ENCODE measurements at places on chromosomes 5 and 9.
A peak's percentile ranks its signal among the peaks of the same experiment; 100 is the strongest.

- no peak for DNase-seq
Observed at GRCh38 chr9:98334796-98335195, 79.3 kb upstream of the TBC1D2 start.

DNA sequence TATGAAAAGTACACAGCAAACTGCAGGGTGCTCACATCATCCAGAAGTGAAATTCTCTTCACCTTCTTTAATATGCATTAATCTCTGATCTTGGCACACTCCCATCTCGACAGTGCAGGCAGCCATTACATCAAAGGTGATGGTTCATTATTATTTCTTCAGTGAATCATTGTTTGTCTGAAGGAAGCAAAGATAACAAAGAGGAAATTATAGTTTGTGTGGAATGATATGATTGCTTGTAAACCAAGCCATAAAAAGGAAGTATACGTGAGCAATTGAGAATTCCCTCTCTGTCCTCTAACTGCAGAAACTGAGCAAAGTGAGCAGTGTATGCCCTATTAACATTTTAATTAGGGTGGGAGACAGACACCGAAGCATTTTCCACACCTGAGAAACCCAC lies 171.6 kb upstream of the PPP1R2B start:
- DNase-seq: no peak

DNA sequence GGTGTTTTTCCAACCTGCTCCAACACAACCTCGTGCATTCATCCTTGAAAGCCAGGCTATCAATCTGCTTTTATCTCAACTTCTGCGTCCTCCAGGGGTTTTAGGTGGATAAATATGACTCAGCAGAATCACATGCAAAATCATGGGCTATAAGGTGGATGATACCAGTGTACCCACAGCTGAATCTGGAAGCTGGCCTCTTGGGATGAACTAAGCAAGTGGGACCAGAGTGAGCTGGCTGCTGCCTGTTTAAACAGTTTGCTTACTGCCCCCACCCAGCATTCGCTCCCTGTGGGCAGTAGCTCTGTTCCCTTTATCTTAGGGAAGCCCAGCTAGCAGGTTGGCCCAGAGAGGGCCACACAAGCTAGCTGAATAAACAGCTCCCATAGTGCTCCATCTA lies 194.0 kb downstream of the CRB2 start:
- no peak for DNase-seq

GRCh38 chr5:32092938-32093812 lies 80.9 kb downstream of the GOLPH3 start:
- peak; percentile 56 for DNase-seq

DNA sequence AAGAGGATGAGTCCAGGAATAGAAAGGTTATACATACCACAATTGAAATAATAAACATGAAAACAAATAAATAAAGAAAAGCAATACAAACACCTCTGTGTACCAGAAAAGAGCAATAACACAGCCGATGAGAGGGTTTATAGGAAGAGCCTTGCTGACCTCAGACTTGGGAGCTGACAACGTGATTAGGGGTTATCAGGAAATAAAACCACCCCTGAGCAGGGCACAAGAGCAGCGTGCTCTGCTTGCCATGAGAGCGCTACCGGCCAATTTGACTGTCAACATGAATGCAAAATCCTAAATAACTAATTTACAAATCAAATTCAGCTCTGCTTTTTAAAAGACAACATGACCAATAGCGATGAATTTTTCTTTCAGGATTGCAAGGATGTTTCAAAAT lies 2.6 kb upstream of the FREM1 start:
- no peak for DNase-seq

- DNase-seq: no peak
Observed at GRCh38 chr9:123348317-123348992, 7.5 kb upstream of the CRB2 start.

- DNase-seq: no peak
Observed at GRCh38 chr5:134539732-134540131, 14.3 kb downstream of the JADE2 start.

DNA sequence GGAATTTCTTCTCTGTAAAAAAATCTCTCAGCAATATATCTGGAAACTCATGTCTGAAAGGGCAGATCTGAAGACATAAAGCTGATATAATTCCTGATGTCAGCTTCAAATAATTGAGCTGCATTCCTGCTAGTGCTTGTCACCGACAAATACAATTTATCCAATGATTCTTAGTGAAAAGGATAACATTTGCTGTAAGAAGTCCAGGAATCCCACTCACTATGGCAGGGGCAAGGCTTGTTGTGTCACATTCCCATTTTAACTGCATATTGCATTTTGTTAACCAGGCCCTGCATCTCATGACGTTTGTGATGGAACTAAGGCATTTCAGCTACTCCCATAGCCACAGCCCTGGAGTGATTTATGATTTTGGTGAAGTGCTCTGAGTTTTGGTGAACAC lies 160.1 kb upstream of the DAB2 start:
- no peak for DNase-seq

- DNase-seq: no peak
Observed at GRCh38 chr9:37953775-37954437, 50.0 kb upstream of the SLC25A51 start.

GRCh38 chr5:88666761-88667495 lies 216.1 kb downstream of the MEF2C start:
- no peak for DNase-seq

DNA sequence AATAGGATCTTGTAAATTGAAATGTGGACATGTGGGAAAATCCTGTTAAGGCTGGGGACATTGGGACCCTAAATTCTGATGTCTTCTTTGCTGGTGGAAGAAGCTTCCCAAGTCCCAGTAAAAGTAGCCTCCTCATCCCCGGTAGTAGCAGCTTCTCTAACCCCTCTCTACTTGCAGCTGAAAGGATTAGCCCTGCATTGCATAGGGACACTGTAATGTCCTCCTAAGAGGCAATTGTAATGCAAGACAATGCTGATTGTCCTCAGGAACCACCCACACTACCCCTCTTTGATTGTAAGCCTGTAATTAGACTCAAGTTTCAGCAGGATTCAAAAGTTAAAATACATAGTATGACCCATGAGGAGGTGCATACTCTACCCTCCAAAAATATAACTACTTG lies 1938.4 kb upstream of the C9orf72 start:
- DNase-seq: no peak

DNA sequence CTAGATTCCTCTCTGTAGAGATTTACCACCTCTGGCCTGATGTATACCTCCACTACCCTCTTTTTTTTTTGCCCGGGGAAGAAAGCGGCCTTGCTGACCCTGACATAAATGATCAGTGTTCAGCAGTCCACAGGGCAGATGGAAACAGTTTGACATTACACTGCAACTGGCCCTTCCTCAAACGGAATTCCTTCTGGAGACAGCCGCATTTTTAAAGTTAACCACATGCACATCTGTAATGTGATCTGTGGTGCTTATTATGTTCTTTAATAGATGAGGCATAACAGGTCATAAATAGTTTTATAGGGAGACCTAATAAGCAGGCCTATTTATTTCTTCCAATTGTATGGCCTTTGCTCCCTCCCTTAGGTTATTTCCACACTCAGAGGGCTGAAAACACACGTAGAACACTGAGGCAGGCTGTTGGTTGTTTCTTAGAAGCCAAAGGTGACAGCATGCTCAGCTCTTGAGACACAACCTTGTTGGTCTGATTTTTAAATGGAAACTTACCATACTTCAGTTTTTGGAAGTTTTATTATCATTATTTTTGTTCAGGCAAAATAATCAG lies 84.0 kb upstream of the APC start:
- no peak for DNase-seq

DNA sequence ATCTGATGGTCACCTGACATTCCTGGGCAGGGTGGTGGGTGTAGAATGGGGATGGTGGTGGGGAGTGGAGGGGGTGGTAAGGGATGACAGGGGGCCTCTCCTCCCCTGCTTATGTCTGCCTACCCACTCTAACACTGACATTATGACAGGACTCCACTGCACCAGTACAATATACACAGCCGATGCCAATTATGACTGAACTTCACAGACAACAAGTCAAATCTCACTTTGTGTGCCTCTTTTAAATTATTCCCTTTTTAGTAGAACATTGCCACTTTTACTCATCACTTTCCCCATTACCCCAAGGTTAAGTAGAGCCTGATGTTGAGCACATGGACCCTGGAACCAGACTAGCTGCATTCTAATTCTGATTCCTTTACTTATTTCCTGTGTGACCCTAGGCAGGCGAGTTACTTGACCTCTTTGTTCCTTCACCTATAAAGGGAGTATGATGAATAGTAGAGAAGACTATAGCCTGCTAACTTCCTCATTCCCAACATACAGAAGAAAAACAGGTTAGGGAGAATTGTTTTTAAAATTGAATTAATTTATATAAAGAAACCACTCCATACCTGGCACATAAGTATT lies 464.7 kb downstream of the DMRT2 start:
- no peak for DNase-seq

DNA sequence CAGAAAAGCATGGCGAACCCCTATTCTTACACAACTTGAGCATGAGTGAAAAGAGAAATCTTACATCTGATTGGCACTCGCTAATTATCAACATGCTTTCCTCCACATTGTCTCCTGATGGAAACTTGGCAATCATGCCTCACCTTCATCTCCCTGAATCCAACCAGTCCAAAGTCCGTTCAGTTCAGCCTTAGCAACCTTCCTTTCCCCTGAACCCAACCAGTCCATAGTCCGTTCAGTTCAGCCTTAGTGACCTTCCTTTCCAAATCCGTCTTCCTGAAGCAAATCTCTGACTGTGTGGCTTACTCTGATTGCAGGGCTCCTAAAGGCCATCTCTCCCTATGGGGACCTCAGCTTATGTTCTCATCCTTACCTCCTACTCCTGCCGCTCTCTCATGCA lies 538.3 kb upstream of the CLINT1 start:
- DNase-seq: no peak

DNA sequence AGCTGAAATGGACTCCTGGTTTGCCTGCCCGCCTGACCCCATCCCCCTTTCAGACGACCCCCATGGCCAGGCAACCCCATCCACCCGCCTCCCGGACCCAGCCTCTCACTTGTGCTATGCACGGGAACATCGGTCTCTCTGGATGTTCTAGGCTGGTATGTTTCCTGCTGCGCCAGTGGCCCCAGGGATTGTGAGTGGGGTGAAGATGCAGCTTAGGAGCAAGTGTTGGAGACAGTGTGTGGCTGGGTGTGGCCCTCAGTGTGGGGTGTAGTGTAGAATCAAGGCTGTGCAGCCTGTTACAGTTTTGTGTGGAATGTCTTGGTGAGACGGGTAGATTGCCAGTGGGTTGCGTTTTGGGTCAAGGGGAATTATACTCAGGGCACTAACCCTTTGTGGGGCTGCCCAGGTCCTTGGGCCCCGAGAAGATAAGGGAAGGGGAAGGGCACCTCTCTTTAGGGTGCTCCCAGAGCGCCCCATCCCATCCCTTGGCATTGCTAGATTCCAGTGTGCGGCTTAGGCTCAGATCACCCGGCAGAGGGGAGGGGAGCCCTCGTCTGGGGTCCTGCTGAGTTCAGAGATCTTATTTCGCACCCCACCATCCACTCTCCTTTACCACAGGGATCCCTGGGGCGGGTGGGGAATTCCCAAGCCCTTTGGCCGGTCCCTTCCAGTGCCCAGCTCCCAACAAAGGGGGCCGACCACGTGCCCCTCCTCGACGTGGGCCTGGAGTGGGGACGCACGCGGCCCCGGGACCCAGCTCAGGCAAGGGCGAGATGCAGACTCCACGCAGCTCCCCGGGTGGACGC lies 4.6 kb downstream of the IER5L start:
- no peak for DNase-seq

GRCh38 chr5:151449297-151449696 lies 1.9 kb downstream of the SLC36A1 start:
- no peak for DNase-seq

- no peak for DNase-seq
Observed at GRCh38 chr5:41335596-41336181, 122.4 kb upstream of the C6 start.

GRCh38 chr9:91802391-91802790 lies 147.6 kb downstream of the ROR2 start:
- DNase-seq: no peak

DNA sequence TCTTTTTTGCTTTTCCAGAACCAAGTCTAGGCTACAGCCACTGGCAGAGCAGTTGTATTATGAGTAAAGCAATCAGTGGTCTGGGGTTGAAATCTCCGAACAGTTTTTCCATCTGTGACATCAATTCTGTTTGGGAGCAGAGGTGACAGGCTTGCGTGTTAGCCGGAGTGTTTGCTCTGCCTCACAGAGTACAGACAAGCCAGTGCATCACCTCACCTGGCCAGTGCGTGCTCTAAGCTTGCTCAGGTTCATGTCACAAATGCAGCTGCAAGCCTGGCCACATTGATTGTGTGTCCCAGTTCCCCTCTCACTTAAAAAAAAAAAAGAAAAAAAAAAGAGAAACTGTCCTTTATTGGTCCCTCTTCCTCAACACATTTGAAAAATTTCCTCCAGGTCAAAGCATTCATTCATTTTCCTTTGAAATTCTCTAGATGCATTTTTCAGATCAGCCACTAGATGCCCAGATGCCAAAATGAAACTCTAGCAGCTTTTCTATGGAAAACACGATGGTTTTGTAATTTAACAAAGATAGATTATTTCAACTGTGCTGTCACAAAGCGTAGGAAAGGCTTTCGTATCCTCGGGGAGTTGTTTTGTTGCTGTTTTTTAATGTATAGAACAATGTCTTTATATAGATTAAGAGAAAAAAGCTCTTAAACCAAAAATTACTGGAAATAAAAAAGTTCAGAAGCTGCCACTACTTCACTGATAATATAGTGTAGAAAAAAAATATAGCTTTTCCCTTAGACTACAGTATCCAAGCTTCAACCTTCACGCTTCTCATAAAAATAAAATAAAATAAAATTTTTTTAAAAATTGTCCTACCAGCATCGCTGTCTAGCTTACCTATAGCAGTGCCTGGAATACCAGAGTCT lies 585.5 kb downstream of the TLE1 start:
- no peak for DNase-seq

- no peak for DNase-seq
Observed at GRCh38 chr5:169404223-169404622, 103.3 kb upstream of the SLIT3 start.

DNA sequence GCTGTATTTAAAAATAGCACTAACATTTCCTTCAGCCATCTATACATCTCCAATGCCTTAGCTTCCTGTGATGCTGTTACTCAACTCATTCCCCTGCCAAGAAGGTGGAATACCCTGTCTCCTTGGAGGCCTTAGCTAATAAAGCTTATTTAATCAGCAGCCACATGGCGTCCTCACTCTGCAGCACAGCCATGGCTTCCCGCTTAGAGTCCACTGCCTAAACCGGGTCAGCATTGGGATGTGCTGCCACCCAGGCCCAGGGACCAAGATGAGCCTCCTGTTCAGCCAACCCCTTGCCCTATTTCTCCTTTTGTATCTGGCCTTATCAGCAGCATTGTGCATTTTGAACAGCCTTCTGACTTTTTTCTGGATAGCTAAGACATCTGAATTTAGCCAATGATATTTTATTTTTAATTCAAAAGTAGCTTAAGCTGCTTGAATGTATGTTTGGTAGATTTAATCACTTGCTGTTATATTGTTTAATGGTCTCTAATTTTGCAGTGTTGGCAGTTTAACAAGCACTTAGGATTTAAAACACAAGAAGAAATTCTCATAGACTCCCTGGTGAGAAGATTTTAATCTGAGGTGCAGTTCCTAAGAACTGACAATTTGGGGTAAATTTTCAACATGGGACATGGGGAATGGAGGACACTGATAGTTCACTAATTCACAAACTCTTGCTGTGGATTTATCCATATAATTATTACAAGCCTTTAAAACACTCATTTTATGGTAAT lies 113.0 kb downstream of the RPS23 start:
- no peak for DNase-seq

All from NCI-H2029 (cell line).